NCI-H774 (cell line): ENCODE measurements at places on chromosomes 11 and 22.

DNA sequence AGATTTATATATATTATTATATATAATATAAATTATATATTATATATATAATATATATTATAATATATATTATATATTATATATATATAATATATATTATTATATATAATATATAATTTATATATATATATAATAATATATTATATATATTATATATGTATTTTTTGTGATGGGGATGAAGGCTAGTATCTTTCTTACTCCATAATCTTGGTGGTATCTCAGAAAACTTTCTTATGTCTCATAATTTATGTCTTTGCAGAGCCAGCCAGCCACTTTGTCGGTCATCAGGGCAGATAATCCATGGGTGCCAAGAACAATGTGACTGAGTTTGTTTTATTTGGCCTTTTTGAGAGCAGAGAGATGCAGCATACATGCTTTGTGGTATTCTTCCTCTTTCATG lies at the start of gene OR4S1:
Gene OR4S1, plus strand, starts transcription at position 301 of the 400 bp plus-strand sequence. Its CDS starts 0 bp downstream, at position 301.
- no peak for DNase-seq

- no peak for DNase-seq
Observed at GRCh38 chr22:43707648-43708047, 104.5 kb downstream of the EFCAB6 start.

DNA sequence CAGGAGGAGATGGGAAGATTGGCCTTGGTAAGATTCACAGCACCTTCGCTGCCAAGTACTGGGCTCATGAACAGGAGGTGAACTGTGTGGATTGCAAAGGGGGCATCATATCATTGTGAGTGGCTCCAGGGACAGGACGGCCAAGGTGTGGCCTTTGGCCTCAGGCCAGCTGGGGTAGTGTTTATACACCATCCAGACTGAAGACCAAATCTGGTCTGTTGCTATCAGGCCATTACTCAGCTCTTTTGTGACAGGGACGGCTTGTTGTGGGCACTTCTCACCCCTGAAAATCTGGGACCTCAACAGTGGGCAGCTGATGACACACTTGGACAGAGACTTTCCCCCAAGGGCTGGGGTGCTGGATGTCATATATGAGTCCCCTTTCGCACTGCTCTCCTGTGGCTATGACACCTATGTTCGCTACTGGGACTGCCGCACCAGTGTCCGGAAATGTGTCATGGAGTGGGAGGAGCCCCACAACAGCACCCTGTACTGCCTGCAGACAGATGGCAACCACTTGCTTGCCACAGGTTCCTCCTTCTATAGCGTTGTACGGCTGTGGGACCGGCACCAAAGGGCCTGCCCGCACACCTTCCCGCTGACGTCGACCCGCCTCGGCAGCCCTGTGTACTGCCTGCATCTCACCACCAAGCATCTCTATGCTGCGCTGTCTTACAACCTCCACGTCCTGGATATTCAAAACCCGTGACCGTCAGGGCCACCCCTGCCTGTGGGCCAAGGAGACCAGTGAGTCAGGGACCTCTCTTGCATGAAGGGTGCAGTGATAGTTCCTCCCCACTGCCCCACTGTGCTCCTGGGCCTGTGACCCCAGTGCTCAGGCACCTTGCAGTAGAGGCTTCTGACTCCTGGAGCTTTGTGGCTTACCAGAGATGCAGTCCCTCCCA lies 83.6 kb downstream of the BCR start:
- no peak for DNase-seq

- DNase-seq, result no peak
Observed at GRCh38 chr11:74896311-74896710, 52.6 kb downstream of the XRRA1 start.
